Epithelial cell of alveolus of lung (primary cell): ENCODE measurements at places on chromosomes 7 and 10. TPM values are rescaled to one million over a fixed set of nuclear protein-coding genes. Genes with fewer than 3 reads are reported as not detected.

Gene TMEM229A
- total RNA-seq, result under 0.01 and 1.4 TPM in 2 replicates

Gene STEAP1B
- total RNA-seq, result 4.4 and 9.4 TPM in 2 replicates

Gene VKORC1L1
- total RNA-seq, result 9.8 and 15.5 TPM in 2 replicates

Gene OR2A1
- total RNA-seq, result 0.13 and 0.24 TPM in 2 replicates

Gene MET
- total RNA-seq, result 2.1 and 11.2 TPM in 2 replicates

Gene WNT2
- total RNA-seq, result 0.13 and 42.6 TPM in 2 replicates

Gene KNDC1
- 0.80 TPM in 1 of 2 replicates, not detected in the other for total RNA-seq

Gene CYP3A7
- total RNA-seq, result 0.13 and 1.0 TPM in 2 replicates

Gene WEE2
- total RNA-seq, result not detected in 2 replicates

Gene PRF1
- total RNA-seq, result not detected in 2 replicates

Gene VDAC2
- 172 and 173 TPM in 2 replicates for total RNA-seq

Gene ADCYAP1R1
- total RNA-seq, result not detected in 2 replicates

Gene MAGI2
- total RNA-seq, result 1.6 and 3.7 TPM in 2 replicates

Gene MBLAC1
- total RNA-seq, result 0.48 and 4.3 TPM in 2 replicates

Gene FAM25A
- total RNA-seq, result not detected in 2 replicates

Gene BMPER
- 3.8 and 7.4 TPM in 2 replicates for total RNA-seq

Gene INSYN2A
- 0.91 and 4.4 TPM in 2 replicates for total RNA-seq

Gene SEMA4G
- 2.8 and 6.1 TPM in 2 replicates for total RNA-seq

Gene GRM3
- not detected in 2 replicates for total RNA-seq

Gene CYP3A5
- total RNA-seq, result 0.24 and 0.39 TPM in 2 replicates

Gene TACC2
- total RNA-seq, result 6.6 and 6.9 TPM in 2 replicates
